ENCODE measurements at places on chromosomes 6 and 20.

GRCh38 chr6:9537381-9537780 is 877.5 kb downstream of the TFAP2A start:
- DNase-seq, result no peak

GRCh38 chr20:45176526-45177267 is 2.0 kb downstream of the PI3 start:
- DNase-seq, result peak; percentile 2

- DNase-seq, result no peak
Measured at GRCh38 chr6:27428502-27428901, 39.9 kb downstream of the ZNF391 start.

GRCh38 chr20:24913076-24913628 is 35.9 kb upstream of the CST7 start:
- DNase-seq, result no peak

DNA sequence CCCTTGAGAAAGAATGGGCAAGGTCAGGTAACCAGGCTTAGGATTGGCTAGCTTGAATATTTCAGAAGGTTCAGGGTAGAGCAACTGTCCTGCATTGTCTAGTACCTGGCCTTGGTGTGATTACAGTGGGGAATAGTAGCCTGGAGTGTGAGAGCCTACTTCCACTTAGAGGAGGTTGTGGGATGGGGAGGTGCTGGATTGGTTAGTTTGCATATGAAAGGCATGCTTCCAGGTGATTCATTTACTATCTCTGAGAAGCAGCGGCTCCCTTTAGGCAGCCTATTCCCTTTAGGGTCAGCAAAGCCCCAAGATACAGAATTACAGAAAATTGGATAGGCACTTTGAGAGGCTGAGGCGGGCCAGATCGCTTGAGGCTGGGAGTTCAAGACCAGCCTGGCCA is 25.0 kb upstream of the SCGN start:
- DNase-seq, result no peak

- no peak for DNase-seq
Measured at GRCh38 chr20:44431502-44432234, 44.0 kb upstream of the TTPAL start.

- DNase-seq, result no peak
Measured at GRCh38 chr6:107314531-107314939, 144.8 kb downstream of the PDSS2 start.

- no peak for DNase-seq
Measured at GRCh38 chr6:50143011-50143719, 93.4 kb upstream of the DEFB112 start.

DNA sequence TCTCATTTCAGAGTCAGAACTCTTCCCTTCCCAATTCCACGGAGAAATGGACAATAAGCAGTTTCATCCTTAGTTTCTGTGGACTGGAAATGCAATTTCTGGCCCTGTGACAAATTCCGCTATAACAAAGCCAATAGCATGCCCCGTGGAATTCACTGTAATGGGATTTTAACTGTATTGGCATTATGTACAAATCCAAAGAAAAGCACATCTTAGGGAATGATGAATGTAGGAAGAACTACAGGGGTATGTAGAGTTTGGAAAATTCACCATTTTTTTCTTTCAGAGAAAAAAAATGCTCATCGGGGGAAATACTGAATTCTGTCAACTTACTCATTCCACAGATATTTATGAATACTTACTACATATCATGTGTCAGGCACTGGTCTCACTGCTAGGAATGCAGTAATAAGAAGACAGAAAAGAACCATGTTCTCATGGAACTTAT is 43.5 kb downstream of the KIF6 start:
- peak; percentile 46 for DNase-seq

DNA sequence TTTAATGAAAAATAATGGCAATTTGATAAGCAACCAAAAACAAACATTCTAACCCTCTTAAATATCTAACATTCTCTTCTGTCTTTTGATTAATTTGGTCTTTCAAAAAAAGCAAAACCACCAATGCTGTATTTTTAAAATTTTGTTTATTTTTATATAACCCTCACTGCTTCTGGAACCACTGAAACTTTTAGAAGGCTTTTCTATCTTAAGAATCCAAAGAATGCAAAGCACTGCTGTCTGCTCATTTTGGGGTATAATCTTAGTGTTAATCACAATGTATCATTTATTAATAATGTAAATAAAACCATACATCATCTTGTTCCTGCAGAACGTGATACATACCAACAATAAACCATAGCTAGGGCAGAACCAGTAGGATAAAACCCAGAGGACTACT is 14.0 kb downstream of the STK38 start:
- no peak for DNase-seq

GRCh38 chr6:20455251-20455940 is 53.7 kb downstream of the E2F3 start:
- DNase-seq, result no peak

GRCh38 chr6:84728602-84729001 is 35.8 kb downstream of the TBX18 start:
- no peak for DNase-seq

GRCh38 chr6:89289710-89290109 is 25.4 kb downstream of the GABRR2 start:
- DNase-seq, result no peak

GRCh38 chr6:123415844-123416468 is 220.8 kb downstream of the TRDN start:
- peak; percentile 77 for DNase-seq

DNA sequence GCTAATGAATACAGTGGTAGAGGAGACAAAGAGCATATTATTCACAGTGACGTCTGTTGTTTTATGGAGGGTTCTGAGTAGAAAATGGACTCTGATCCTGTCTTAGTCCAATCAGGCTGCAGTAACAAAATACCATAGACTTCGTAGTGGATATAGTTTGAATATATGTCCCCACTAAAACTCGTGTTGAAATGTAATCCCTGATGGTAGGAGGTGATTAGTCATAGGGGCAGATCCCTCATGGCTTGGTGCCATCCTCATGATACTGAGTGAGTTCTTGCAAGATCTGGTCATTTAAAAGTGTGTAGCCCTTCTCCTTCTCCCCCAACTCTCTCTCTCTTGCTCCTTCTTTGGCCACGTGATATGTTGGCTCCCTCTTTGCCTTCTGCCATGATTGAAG is 82.5 kb downstream of the CD83 start:
- DNase-seq, result no peak
